SIG-M5 (cell line): ENCODE measurements at places on chromosomes 2 and 18.

- DNase-seq = no peak
Measured at GRCh38 chr18:56235071-56235470, 403.3 kb downstream of the TXNL1 start.

DNA sequence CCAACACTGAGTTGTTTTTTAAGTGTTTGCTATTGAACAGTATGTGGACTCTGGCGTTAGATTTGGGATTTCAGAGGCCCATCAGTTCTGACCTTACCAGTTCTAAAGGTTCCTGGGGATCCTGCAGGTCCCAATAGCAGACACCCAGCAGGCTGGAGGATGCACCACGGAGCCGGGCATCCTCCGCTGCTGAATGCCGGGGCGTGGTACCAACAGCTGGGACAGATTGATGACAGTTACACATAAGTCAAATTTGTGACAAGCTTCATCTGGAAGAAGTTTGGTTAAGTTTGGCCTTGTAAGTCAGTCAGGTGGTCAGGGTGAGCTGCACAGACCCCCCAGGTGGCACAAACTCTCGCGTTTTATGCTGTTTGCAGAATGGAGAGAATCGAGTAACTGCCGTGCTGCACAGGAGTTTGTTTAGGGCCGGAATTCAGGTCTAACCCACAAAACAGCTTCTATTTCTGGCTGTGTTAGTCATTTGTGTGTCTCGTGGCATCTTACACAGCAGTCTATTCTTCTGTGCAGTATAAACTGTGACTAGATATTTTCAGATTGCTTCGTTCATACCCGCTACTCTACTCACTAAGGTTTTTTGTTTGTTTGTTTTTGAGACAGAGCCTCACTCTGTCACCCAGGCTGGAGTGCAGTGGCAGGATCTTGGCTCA is 19.2 kb downstream of the CTDP1 start:
- DNase-seq = no peak

DNA sequence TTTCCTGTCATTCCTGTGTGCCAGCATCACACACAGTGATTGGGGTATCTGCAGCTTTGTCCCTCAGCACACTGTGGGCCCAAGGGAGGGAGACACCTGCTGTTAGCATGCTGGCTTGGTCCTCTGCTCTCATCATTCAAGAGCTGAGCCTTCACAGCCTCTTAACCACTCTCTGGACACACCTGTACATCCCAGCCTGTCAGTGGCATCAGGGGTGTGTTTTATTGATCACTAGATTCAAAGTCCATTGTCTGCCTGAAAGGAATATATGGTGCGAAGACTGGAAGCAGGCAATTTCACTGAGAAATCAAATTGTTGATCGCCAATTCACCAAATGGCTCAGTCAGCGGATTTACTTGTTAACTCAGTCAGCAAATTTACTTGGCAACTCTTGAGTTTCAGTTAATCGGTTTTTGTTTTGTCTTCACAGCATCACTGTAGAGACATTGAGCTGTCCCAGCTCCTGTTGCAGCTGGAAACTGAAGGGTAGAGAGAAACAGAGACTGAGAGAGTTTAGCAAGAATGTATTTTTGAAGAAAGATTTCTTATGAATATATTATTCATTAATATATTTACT is 56.3 kb upstream of the TMEM200C start:
- DNase-seq = no peak

- DNase-seq = no peak
Measured at GRCh38 chr2:231104115-231104713, 20.6 kb downstream of the HTR2B start.

- no peak for DNase-seq
Measured at GRCh38 chr18:32775628-32776027, 2.8 kb upstream of the KLHL14 start.

GRCh38 chr2:177767768-177768167 is 304.8 kb downstream of the PDE11A start:
- DNase-seq = no peak

GRCh38 chr2:138640921-138641676 is 139.1 kb downstream of the NXPH2 start:
- DNase-seq = no peak

DNA sequence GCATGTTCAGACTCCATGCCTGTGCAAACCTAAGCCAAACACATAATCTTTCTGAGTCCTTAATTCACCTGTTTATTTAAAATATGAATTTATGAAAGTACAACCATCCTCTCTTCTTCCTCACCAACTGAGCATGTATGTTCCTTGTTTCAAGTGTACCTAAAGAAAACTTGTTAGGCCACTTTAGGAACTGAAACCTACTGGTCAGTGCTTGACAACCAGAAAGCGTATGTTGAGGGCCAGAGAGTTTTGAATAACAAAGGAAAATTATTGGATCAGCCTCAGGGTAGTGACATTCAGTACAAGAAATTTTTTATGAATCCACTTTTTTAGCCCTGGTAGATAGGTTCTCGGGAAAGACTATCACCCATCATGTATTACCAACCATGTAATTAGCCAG is 847.6 kb upstream of the CELF4 start:
- DNase-seq = no peak

GRCh38 chr18:13463526-13464210 is 245.1 kb downstream of the LDLRAD4 start:
- no peak for DNase-seq

DNA sequence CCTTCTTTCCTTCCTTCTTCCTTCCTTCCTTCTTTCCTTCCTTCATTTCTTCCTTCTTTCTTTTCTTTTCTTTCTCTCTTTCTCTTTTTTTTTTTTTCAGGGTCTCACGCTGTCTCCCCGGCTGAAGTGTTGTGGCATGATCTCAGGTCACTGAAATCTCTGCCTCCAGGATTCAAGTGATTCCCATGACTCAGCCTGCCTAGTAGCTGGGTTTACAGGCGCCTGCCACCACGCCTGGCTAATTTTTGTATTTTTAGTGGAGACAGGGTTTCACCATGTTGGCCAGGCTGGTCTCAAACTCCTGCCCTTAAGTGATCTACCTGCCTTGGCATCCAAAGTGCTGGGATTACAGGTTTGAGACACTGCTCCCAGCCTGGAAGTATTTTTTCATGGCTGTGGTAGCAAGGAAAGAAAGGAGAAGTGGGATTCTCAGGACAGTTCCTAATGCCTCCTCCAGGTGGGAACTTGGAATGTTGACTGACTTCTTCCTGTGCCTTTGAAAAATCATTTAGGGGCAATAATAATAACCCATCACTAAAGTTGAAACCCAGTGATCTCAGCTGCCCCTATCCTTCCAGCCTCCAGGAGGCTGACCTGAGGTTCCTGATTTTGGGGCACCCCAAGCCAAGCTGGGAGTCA is 89.3 kb upstream of the CELF4 start:
- no peak for DNase-seq

GRCh38 chr2:269356-270030 is 4.7 kb downstream of the ACP1 start:
- DNase-seq = no peak

DNA sequence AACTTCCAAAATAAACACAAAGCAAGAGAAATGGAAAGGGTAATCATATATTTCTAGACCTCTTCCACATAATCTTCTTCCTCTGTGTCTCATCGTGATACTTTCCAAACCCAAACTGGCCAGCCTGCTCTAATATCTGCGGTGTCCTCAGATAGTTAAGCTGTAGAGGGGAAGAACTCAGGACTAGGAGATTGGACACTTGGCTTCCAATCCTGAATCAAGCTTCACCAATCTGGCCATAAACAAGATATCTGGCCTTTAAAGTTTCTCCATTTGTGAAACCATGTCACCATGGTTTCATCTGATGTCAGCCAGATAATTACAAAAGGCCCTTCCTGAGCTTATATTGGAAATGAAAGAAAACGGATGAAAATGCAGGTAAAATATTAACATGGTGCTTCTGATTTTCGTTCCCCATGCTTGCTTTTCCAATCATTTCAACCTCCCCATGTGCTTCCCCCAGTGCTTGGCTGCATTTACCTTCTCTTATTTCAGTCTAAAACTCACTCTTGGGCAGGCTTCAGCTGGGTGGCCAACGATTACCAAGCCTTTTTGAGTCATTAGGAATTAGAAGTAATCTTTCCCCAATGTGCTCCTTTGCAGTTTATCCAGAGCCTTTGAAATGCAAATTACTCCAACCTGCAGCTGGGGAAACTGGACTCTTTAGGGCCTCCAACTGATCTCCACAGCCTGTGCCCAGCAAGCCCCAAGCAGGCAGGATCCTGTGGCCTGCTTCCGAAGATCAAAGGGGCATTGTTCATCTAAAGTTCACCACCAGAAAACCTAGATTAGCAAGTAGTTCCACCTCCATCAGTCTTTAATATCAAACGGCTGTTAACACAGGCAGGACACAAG is 44.5 kb upstream of the MYCN start:
- DNase-seq = no peak

- peak; percentile 75 for DNase-seq
Measured at GRCh38 chr2:239605976-239606375, 205.2 kb upstream of the HDAC4 start.

DNA sequence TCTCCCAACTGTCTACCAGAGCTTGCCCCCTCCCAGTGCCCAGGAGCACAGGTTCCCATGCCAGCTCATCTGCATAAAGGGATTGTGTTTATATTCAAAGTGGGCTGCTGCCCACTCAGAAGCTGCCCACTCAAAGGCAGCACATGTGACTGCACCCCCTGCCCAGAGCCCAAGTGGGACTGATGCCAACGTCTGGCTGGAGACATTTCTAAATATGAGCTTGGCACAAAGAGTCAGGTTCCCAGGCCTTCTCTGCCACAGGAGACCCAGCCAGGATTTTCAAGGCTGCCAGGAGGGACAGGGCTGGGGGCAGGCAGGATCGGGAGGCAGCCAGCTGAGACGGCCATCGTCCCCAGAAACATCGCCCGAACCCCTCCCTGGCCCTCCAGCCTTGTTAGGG is 67.1 kb downstream of the ZBTB7C start:
- no peak for DNase-seq

- no peak for DNase-seq
Measured at GRCh38 chr2:240717181-240717641, 25.5 kb downstream of the AQP12A start.

GRCh38 chr18:36578871-36579710 is 249.7 kb downstream of the TPGS2 start:
- no peak for DNase-seq

- DNase-seq = no peak
Measured at GRCh38 chr2:68031542-68032160, 31.2 kb downstream of the C1D start.

- DNase-seq = no peak
Measured at GRCh38 chr2:39679805-39680204, 14.1 kb downstream of the TMEM178A start.

DNA sequence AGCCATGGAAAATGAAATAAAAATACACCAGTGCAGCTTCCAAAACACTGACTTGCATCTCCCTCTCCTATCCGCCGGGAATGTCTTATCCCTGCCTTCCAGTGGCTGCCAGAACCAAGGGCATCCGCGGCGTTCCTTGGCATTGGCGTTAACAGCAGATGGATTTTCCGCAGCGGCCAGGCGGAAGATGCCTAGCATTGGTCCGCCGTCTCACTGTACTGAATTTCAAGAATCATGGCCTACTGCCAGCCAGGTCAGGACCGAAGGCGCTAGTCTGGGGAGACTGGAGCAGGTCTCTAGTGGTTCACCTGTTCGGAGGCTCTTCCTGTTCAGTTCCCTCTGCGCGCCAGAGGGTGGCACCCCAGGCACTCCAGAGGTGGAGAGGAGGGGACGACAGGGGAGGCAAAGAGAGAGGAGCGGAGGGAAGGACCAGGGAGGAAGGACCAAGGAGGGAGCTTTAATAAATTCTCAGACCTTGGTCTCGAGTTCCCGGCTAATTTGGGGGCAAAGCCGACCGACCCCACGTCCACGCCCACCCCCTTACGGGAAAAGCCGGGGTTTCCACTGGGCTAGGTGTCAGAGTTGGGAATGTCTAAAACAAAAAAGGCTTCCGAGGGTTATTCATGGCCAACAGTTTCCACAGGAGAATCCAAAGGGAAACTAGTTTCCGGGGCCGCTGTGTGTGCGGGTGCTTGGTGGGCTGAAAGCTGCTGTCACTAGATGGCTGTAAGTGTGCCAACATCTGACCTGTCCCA is 3.7 kb upstream of the BCL2L11 start:
- no peak for DNase-seq

DNA sequence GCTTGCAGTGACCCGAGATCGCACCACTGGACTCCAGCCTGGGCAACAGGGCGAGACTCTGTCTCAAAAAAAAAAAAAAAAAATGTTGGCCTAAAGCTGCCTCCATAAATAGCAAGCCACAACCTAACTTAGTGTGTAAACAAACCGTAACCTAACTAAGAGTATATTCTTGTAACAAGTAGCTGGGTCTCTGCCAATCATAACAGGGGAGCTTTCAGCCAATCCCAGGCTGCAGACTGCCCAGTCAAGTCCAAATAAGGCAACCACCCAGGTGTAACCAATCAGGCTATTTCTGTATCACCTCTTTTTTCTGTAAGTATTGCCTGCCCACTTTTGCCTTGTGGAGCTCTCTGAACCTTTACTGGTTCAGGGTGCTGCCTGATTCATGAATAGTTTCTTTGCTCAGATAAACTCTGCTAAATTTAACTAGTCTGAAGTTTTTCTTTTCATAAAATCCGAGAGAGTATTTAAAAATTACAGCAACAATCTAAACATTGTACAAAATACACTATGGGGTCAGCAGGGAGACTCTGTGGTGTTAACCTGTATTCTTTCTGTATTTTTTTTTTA is 4.5 kb downstream of the PSTPIP2 start:
- DNase-seq = no peak

DNA sequence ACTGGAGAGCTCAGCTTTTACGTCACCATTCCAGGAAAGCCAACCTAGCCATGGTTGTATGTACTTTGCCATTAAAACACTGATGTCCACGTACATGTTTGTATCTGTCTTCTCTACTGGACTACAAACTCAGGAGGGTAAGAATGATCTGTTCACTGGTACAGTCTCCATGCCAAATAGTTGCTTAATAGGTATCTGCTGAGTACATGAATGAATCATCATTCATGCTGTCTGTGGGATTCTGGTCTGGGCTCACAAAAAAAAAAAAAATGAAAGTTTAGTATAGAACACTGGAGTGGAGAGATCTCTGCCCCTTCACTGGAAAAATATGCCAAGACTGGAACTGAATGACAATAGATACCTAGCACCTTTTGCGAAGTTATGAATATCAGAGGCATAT is 102.6 kb upstream of the ITGA4 start:
- DNase-seq = peak; percentile 26

- DNase-seq = no peak
Measured at GRCh38 chr18:4870177-4870773, 326.8 kb downstream of the AKAIN1 start.

DNA sequence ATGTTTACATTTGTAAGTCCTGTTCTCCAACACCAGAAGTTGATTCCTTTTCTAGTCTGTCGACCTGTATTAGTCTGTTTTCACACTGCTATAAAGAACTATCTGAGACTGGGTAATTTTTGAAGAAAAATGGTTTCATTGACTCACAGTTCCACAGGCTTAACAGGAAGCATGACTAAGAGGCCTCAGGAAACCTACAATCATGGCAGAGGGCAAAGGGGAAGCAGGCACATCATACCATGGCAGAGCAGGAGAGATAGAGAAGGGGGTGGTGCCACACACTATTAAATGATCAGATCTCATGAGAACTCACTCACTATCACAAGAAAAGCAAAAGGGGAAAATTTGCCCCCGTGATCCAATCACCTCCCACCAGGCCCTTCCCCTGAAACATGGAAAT is 112.8 kb upstream of the MAP3K20 start:
- DNase-seq = no peak

- DNase-seq = no peak
Measured at GRCh38 chr18:51235009-51235789, 37.7 kb upstream of the MEX3C start.
